ENCODE measurements at places on chromosomes 7 and 10.

DNA sequence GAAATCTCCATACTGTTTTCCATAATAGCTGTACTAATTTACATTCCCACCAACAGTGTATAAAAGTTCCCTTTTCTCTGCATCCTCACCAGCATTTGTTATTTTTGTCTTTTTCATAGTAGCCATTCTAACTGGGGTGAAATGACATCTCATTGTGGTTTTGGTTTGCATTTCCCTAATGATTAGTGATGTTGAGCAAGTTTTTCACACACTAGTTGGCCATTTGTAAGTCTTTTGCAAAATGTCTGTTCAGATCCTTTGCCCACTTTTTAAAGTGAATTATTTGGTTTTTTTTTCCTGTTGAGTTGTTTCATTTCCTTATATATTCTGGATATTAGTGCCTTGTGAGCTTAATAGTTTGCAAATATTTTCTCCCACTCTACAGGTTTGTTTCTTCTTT, 101.0 kb upstream of the NFE2L3 start:
- DNase-seq, result no peak

DNA sequence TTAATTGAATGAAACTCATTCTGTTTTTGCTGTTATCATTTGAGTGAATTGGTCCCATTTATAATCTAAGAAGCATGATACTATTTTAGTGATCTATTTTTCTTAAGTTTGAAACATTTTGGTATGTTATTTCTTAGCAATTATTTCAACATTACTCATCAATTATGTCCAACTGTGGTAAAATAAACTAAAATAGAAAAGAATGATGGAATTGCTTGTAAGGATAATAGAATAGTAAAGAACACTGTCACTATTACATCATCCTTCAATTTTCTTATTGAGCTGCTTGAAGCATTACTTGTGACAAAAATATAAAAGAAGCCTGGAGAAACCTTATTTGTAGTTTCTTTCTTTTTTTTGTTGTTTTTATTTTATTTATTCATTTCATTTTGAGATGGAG, 42.4 kb downstream of the ZNF487 start:
- no peak for DNase-seq

DNA sequence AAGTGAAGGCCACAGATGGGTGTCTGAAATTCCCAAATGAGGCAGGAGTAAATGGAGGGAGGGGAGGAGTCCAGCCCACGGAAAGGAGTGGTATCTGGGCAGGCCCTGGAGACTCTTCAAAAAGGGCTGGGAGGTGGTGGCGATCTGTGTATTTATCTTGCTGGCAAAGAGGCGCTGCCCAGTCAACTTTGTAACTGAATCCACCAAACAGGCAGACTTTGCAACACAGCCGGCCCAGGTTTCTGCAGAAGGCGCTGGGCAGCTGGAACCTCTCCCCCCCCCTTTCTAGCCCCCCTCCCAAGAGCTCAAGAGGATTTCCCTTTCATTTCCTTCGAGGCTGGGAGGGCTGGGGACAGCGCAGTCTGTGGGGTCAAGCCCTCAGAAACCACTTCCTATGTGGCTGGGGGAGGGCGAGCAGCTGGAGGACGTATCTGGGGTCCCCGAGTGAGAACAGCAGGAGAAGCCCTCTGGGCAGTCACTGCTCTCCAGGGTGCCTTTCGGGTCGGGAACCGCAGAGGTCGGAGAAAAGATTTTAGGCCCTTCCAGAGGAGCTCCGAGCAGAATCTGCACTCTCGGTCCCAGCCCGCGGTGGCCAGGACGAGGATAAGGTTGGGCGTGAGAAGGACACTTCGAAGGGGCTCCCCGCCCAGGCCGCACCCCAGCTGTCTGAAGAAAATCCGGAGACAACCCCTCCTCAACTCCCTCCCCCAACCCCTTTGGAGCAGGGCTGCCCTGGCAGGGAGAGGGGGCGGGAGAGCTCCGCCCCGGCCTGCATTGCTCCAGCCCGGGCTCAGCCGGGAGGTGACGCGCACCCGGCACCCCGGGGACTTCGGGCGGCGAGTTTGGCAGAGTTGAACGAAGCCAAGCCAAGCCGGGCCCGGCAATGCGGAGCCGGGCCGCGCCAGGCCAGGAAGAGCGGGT, 965 bp downstream of the ZCCHC24 start:
- peak; percentile 44 for DNase-seq

DNA sequence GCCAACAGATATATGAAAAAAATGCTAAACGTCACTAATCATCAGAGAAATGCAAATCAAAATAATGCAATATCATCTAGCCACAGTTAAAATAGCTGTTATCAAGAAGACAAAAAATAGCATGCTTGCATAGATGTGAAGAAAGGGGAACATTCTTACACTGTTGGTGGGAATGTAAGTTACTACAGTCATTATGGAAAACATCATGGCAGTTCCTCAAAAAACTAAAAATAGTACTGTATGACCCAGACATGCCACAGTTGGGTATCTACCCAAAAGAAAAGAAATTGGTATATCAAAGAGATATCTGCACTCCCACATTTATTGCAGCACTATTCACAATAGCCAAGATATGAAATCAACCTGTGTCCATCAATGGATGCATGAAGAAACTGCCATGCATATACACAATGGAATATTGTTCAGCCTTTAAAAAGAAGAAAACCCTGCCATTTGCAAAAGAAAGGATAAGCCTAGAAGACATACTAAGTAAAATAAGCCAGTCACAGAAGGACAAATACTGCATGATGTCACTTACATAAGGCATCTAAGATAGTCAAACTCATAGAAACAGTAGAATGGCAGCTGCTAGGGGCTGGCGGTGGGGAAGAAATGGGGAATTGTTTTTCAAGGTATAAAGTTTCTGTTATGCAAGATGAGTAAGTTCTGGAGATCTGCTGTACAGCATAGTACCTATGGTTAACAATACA, 107.0 kb downstream of the PTPN20 start:
- no peak for DNase-seq

GRCh38 chr10:109956454-109957091, 33.3 kb upstream of the XPNPEP1 start:
- DNase-seq, result peak; percentile 81

DNA sequence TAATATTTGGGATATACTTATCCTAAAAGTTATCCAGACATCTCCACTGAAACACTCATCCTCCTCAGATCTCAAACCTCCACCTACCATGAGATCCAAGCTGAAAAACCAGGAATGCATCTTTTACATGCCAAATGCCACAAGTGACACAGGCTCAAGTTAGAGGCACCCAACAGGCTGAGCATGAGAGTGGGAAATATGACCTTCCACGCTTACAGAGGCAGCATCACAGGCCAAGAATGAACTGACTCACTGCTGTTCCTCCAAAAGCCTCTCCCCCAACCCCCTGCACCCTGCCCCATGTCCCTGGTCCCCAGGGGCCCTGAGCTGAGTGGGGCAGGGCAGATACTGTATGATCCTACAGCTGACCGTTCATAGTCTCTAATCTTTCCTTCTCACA, 4.8 kb upstream of the MTPAP start:
- DNase-seq, result no peak

- DNase-seq, result no peak
These were observed 40.8 kb downstream of the EPDR1 start for GRCh38 chr7:37961251-37961650.

- no peak for DNase-seq
These were observed 65.8 kb downstream of the TMEM209 start for GRCh38 chr7:130139193-130139960.

- no peak for DNase-seq
These were observed 163.6 kb upstream of the PHYHIPL start for GRCh38 chr10:59012839-59013238.

DNA sequence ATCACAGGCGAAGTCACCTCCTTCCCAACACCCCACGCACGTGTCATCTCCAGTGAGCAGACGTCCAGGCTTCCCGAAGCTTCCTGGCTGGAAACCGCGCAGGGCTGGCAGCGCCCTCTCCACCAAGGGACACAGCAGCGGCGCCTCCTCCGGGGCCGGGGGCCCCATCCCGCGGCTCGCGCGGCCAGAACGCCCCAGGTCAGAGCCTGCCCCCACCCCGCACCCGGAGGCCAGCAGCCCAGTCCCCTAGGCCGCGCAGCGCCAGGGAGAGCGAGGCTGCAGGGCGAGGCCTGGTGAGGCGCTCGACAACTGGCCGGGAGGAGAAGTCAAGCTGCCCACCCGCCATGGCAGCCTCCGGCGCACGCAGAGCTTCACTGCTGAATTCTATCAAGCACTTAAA, 247.0 kb downstream of the SEMA3D start:
- no peak for DNase-seq

DNA sequence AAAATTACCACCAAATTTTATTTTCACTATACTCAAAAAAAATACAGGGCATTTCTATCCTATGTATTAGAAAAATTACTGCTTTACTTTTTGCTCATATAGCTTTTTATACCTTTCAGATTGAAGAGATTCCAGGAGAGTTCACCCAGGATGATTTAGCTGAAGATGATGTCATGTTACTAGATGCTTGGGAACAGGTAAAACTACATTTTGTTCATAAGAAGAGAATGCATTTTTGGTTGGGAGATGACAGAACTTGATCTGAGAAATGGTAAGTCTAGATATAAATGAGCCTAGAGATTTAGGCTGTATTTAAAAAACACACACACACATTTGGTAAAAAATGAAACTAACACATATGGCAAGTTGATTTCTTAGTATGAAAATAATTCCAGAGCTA, 38.1 kb upstream of the ARL4A start:
- DNase-seq, result no peak

DNA sequence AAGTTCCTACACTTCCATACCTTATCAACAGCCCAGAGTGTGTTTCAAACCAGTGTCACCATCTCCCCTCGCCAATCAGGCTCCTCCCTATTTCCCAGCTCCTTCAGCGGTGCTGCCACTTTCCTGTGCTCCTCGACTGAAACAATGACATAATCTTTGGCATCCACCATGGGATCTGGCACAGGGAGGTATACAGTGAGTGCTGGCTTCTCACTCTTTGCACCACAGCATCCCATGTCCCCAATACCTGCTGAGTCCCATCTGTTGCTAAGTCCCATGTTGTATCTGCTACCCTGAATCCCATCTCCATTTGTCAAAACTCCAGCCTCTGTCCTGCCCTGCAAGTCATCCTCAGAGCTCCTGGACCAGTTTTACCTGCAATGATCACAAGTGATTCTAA, 15.4 kb downstream of the PAXIP1 start:
- no peak for DNase-seq

- no peak for DNase-seq
These were observed 214.3 kb downstream of the NRG3 start for GRCh38 chr10:82089327-82089726.

- no peak for DNase-seq
These were observed 4.8 kb downstream of the ECHDC3 start for GRCh38 chr10:11746883-11747539.

DNA sequence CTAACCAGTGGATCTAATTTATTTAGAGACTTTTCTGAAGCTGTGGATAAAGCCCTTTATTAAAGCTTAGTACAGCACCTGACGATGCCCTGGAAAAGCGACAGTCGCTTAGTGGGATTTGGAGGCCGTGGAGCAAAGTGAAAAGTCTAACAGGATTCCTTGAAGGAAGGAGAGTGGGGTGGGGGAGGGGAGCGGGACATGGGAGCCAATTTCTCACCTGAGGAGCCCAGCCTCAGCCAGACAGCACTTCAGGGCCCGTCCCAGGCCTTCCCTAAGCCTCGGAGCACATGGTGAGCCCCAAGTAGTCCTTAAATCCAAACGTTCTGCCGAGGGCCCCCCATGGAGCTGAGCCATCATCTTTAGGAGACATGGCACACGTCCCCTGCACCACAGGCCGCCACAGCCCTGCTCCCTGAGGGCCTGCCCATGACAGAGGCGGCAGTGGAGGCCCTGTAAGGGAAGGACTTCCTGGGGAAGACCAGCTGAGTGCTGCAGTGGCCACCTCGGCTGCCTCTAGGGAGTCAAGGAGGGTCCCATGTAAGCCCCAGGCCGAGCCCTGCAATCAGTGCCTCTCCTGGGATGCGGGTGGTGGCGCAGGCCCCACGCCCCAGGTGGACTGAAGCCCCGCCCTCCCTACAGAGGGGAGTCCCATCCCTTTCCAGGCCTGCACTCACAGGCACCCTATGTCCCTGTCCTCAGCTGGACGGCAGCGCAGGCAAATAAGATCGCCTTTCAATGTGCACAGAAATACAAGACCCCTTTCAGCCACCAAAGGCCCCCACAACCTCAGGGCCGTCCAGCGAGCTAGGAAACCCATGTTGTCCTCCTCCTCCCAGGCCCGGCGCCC, 187.0 kb downstream of the MAD1L1 start:
- no peak for DNase-seq

DNA sequence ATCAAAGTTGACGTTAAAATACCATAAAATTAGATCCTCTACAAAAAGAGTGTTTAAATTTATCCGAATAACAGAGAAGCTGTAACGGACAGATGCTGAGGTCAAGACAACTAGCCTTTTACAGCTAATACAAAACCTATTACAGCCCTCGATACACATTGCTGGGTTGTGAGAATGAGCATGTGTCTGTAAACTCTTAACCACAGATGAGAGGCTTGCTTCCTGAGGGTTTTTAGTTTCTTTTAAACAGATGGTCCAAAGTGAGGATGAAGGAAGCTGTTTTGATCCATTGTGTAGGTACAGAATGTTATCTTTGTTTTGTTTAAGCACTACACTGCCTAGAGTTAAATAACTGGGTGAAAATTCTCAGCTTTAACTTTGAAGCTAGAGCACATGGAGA, 578.2 kb downstream of the PARD3 start:
- no peak for DNase-seq

DNA sequence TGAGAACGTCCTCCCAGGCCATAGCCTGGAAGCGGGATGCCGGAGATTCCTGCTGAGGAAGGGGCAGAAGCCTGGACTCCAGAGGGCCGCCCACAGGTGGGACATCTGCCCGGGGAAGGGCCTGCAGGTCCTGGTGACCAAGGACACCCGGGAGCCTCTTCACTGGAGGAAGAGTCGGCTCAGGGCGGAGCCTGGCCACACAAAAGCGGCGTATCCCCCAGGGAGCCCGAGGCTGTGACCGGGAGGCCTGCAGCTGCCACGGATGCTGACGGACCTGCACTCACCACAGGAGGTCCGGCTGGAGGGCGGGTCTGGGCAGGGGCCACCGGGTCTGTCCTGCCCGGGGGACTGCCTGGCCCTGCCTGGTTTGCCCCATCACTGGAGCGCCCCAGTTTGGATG, 15.5 kb upstream of the ADGRA1 start:
- peak; percentile 9 for DNase-seq

- no peak for DNase-seq
These were observed 23.6 kb downstream of the IFIT3 start for GRCh38 chr10:89351412-89351779.

GRCh38 chr7:86826948-86827347, 183.2 kb downstream of the GRM3 start:
- DNase-seq, result no peak

DNA sequence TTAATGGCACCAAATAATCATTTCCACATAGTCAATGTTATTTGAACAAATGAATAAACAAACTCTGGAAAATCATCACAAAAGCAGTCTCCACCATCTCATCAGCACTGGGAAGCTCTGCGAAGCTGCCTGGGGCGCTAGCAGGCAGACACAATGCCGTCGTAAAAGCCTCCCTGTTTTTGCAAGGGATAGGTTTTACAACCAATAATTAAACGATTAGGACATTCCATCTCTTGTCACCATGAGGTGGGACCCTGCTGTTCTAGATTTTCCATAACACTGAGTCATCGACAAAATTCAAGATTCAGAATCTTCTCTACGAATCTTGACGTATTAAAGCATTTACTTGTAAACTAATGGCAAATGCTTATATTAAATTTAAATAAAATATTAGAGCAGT, 172.8 kb upstream of the AKR1E2 start:
- DNase-seq, result peak; percentile 73

GRCh38 chr10:6144406-6145165, 55.8 kb downstream of the RBM17 start:
- DNase-seq, result peak; percentile 83

GRCh38 chr7:152512706-152513105, 76.9 kb upstream of the KMT2C start:
- peak; percentile 30 for DNase-seq

Data from NCI-H146 (cell line).